ENCODE measurements at places on chromosomes 3 and 15.

DNA sequence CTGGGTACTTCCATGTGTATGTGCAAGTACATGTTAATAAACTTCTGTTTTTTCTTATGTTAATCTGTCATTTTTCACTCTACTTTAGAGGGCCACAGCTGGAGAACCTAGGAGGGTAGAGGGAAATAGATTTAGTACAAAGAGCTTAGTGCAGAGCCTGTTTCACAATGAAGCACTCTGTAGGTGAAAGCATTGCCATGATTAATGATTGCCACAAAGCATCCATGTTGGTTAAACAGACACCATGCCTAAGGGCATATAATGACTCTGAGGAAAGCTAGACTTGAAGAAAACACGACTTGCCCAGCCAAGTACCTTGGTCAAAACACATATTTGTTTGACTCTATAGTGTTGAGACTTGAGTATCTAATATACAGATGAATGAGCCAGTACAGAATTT is 338.4 kb downstream of the FHIT start:
- no peak for DNase-seq

GRCh38 chr3:68116580-68116979 is 462.2 kb upstream of the SUCLG2 start:
- no peak for DNase-seq

DNA sequence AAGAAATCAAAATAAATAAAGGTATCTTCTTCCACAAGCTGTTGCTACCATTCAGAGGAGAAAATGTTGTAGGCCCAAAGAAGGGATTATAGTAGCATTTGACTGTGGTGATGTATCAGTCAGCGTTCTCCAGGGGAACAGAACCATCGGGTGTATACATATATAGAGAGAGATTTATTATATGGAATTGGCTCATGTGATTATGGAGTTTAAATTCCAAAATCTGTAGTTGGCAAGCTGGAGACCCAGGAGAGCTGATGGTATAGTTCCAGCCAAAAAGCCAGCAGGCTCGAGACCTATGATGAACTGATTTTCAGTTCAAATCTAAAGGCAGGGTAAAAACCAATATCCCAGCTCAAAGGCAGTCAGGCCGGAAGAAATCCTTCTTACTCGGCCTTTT is 7.4 kb upstream of the SPG21 start:
- no peak for DNase-seq

GRCh38 chr3:172315401-172316091 is 132.7 kb downstream of the GHSR start:
- DNase-seq = peak; percentile 59

DNA sequence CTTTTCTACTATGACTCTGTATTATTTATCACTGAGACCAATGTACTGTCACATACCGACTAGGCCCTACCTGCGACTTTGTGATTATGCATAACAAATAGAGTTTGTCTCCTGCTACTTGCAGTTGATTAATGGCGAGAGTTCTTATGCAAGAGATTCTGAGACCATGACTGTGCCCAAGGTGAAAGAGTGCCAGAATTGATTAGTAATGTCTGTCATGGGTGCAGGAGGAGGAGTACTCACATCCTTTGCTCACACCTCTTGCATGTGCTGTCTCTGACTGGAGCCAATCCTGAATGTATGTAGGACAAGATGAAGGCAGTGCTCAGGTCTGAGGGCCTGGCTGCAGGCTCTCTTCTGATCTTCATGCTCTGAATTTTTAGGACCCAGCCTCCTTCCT is 260.7 kb downstream of the THSD4 start:
- DNase-seq = no peak

DNA sequence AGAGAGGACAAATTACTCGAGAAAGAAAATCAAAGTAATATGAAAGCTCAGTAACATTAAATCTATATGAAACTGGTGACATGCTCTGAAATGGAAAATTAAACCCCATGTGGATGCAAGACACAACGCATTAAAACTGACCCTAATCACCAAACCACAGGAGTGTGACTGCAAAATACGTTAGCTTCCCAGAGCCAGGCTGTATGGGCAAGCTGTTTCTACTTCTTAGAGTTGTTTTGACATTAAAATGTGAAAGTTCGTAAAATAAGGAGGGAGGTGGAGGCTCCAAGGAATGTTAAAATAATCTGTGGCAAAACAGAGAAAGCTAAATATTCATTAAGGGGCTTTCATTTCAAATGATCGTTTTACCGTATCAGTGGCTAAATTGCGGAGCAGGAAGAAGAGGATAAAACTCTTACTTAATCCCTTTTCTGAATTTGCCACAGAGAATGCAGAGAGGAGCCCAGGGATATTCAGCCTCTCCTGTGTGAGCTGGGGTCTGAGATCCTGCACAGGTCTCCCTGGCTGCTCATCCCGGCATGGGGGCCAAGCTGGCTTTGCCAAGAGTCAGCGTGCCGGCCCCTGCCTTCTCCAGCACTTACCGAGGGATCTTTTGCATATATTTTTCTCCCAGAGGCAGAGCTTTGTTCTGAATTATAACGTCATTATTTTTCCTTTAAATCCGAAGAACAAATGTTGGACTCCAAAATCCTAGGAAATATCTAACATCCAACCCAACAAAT is 239.8 kb upstream of the THBS1 start:
- no peak for DNase-seq

DNA sequence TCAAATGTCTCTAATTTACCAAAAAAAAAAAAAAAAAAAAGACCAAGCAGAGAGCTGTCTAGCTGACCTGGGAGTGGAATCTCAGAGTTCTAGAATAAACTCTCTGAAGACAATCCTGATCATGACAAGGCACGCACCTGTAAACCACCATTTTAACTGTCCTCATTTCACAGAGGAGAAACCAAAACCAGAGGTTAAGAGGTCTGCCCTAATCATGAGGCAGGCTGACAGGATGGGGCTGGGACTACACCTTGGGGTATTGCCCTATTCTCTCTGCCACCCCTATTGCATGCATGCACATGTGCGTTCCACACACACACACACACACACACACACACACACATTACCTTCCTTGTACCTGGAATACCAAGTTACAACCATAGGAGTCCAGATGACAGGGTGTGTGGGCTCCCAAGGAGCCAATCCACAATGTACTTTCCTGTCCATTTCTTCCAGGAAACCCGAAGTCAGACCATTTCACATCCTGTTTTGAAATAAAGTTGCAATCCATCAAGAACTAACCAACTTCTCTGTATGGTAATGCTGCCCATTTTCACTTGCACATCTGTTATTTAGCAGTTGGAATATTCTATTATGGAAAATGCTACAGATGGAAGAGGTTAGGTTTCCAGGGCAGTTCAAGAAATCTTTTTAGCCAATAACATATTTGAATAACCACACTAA is 34.6 kb downstream of the HSPBAP1 start:
- DNase-seq = peak; percentile 19

DNA sequence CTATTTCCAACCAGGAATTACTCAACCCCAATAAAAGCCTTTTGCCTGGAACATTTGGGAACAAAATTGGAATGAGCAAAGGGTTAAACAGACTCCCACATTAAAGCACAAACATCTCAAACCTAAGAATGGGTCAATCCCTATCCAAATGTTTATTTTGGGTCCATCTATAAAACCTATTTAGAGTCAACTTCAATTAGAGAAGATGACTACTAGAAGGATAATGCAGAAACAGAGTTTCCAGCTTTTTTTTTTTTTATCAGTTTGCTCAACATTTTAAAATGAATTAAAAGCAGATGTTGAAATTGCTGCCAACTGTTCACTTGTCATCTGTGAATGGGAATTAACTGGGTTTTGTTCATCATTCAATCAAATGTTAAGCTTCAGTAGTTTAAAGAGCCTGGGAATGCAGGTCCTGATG is 4.1 kb upstream of the TBC1D23 start:
- DNase-seq = peak; percentile 78

- DNase-seq = no peak
Observed at GRCh38 chr3:137041686-137042085, 83.9 kb downstream of the IL20RB start.
